ENCODE measurements at places on chromosomes 12 and 14.

- DNase-seq = no peak
These were observed 123.5 kb upstream of the FBXO33 start for GRCh38 chr14:39555749-39556148.

DNA sequence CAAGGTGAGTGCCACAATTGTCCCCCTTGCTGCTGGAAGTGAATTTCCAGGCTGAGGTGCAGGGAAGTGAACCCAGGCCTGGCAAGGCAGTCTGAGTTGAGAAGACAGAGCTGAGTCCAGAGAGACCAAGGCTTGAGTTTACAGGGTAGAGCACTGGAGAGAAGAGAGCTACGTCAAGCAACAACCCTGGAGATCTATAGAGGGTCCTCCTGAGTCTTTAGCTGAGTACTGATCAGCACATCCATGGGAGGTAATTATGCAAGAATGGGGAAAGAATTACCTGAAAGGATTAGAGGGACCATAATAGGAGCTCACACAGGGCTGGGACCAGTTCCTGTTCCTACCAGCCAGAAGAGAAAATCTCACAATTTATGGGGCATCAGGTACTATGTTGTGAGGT is 190.7 kb downstream of the NEDD1 start:
- DNase-seq = no peak

DNA sequence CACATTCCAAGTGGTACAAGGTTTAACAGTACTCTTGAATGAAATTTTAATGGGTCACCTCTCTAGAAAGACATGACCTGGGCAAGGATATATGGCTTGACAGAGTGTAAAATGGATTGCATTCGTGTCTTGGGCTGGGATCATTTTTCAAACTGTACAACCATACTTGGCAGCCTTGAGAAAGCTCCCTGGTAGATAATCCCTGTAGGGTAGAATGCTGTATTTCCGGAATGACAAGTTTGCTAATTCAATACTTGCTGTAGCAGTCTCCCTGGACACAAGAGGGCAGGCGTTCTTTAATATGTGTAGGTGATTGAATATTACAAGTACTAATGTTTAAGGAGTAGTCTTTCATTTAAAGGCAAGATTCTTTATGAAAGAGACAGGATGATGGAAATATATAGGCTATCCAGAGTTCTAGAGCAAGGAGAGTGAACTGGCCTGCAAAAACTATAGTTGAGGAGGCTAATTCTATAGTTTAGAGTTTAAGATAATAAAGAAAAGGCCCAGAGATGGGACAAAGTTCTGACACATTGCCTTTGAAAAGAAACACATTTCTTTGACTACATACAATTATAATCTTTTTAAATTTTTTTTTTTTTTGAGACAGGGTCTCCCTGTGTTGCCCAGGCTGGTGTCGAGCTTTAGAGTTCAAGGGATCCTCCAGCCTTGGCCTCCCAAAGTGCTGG is 53.4 kb downstream of the PLBD1 start:
- DNase-seq = no peak

DNA sequence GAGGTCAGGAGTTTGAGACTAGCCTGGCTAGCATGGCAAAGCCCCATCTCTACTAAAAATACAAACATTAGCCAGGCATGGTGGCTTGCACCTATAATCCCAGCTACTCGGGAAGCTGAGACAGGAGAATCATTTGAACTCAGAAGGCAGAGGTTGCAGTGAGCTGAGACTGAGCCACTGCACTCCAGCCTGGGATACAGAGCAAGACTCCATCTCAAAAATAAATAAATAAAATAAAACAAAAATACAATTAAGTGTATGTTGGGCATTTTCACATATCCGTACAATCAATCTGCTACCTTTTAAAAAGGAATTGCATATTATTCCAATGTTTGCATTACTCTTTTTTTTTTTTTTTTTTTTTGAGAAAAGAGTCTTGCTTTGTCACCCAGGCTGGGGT is 47.7 kb upstream of the HECTD1 start:
- no peak for DNase-seq

- DNase-seq = no peak
These were observed 753.3 kb downstream of the SLC6A15 start for GRCh38 chr12:84159260-84159659.

DNA sequence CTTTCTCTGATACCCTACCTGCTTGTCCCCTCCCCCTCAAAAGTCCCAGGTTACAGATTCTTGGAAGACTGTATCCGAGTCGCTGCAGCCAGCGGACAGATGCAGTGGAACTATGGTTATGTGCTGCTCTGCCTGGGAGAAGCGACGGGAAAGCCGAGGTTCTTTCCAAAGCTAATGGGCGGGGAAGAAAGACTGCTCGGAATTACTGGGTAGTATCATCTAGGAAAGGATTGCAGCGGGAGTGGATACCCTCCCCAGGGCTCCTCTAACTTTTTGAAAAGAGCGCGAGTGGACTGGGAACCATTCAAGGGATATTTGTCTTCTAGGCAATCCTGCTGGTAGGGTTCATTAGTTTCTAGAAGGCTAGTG is 1.4 kb downstream of the PTHLH start:
- DNase-seq = no peak

DNA sequence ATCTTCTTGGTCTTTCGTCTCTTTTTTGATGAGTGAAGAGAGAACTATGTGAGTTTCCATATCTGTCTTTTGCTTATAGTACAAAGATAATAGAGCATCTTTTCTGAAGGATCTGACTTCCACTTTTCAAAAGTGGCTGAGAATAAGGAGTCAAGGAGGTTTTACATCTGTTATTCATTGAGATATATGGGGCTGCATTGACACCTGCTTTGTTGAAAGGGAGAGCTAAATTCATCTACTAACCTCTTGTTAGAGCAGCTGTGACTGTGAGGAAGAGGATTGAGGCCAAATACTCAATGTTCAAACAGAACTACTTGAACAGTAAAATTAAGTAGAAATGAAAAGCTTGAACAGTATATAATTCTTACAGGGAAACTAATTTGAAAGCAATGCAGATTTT is 130.2 kb upstream of the ATP2B1 start:
- no peak for DNase-seq

GRCh38 chr12:25960961-25961360 is 2.5 kb downstream of the RASSF8 start:
- DNase-seq = no peak

GRCh38 chr14:103223818-103224352 is 100.6 kb downstream of the TNFAIP2 start:
- no peak for DNase-seq

- DNase-seq = no peak
These were observed 30.3 kb downstream of the FAIM2 start for GRCh38 chr12:49873361-49873934.

Data from stimulated activated CD8-positive, alpha-beta memory T cell treated with anti-CD3 and anti-CD28 coated beads, Interleukin-2, amount 100 ng/mL, for 1 hour (primary cell).